ENCODE measurements at places on chromosomes 16 and 17. TPM values are rescaled to one million over a fixed set of nuclear protein-coding genes. Genes with fewer than 3 reads are reported as not detected.

Gene HBA2
- not detected for total RNA-seq

Gene MYH8
- not detected for total RNA-seq

Gene CTF1
- 2.1 TPM for total RNA-seq

Gene CIAO2B
- total RNA-seq: 89.9 TPM

Gene PIK3R6
- total RNA-seq: under 0.01 TPM

Gene ZNF287
- 6.7 TPM for total RNA-seq

Gene FAM117A
- 2.8 TPM for total RNA-seq

Gene CCDC182
- total RNA-seq: not detected

Gene UTS2R
- not detected for total RNA-seq

Measured in mammary epithelial cell (primary cell).